ENCODE measurements at places on chromosomes 1 and 21. TPM values are rescaled to one million over a fixed set of nuclear protein-coding genes. Genes with fewer than 3 reads are reported as not detected.

The CKS1B gene
- total RNA-seq, result 283 TPM

The ZNF648 gene
- 1.4 TPM for total RNA-seq

The IRF6 gene
- 7.1 TPM for total RNA-seq

DNA sequence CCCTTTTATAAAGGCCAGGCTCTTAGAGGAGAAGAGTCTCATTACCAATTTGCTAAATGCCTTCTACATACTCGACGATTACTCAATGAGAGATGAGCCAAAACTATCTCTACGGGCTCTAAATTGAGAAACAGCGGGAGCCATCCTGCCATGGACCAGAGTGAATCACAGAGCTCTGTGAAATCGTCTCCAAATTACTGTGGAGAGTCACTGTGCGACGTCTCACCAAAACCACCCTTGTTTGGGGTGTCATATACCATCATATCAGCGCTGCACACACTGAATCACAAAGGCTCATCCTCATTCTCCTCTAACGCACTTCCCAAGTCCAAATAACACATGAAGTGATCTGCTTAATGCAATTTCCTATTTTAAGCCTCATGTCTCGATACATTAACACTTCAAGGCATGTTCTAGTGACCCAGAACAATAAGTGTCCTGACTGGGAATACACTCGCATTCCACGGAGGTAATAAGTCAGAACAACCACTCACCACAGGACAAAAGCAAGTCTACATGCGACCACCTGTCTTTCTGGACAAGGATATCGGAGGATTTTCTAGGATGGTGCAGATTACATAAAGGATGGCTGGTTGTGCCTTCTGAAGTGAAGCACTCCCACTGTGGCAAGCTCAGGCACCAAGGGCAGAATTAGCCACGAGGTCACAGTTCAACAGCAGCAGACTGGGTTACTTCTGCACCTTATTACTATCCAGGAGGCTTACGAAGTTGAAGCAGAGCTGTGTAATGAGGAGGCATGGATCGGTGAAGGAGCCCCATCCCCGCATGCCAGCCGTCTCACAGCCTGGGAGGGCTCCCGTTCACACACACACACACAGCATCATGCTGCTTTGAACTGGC is 44.3 kb downstream of the NID1 start:
- H3K27me3 ChIP-seq, result no peaks in the 10 kb centered on the region
- no peaks in the 10 kb centered on the region for H3K4me1 ChIP-seq
- H3K36me3 ChIP-seq, result no peaks in the 10 kb centered on the region
- H3K4me3 ChIP-seq, result no peak overlapping the region
- DNase-seq, result no peak
- H3K27ac ChIP-seq, result no peak overlapping the region

DNA sequence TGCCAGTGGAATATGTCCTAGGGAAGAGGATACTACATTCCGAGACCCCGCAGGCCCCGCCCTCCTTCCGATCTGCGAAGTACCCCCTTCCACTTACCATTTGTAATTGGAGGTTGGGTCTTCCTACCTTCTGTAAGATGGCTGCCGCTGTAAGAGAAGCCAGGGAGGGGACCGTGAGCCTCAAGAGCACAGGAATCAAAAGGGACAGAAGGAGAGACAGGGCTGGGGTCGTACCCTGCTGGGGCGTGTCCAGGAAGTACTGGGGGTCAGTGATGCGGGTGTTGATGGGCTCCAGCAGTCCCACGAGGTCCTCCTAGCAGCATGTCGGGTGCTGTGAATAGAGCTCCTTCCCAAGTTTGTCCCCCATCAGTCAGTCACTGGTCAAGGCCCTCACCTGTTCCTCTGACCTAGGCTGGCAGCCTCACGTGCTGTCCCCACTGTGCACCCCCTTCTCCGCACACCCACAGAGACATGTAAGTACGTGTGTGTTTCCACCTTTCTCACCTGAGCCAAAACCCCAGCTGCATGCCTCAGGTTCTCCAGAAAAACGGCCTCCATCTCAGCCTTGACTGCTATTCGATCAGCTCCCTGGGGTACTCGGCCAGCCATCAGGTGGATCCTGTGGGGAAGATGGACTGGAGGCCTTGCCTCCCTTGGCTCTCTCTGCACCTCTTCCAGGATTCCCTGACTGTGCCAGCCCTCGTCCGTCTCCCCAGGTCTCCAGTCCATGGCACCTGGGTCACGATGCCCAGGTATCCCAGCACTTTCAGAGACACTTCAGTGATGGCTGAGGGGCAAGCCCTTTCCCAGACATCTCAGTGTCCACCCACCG is 1.8 kb downstream of the HYI start:
- peaks cover 31% of the 10 kb centered on the region for H3K36me3 ChIP-seq
- H3K27ac ChIP-seq, result no peak overlapping the region
- DNase-seq, result no peak
- no peak overlapping the region for H3K4me3 ChIP-seq
- H3K4me1 ChIP-seq, result no peaks in the 10 kb centered on the region

DNA sequence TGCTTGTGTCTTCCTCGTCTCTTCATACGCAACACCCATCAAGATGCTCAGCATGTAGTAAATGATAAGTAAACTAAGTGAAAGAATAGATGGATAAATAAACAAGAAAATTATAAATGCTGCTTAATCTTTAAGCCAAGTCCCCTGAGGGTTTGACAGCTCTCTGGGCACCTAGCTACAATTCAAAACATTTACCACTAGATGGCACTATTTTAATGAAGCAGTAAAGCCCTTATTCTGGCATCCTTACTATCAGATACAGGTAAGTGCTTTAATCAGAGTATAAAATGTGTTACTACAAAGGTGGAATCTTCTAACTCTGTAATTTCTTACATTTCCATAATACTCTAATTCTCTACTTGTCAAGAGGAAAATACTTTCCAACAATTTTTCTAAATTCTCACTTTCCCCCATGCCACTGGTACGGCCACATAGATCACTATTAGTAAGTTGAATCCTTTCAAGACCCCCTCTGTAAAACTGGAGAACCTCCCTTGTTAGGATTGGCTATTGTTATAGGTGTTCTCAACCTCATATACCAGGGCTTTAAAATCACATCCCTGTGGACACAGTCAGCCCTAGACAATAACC is 137.8 kb downstream of the BARHL2 start:
- H3K4me3 ChIP-seq, result no peak overlapping the region
- H3K27me3 ChIP-seq, result no peaks in the 10 kb centered on the region
- no peak for DNase-seq
- H3K4me1 ChIP-seq, result no peaks in the 10 kb centered on the region
- H3K36me3 ChIP-seq, result no peaks in the 10 kb centered on the region

DNA sequence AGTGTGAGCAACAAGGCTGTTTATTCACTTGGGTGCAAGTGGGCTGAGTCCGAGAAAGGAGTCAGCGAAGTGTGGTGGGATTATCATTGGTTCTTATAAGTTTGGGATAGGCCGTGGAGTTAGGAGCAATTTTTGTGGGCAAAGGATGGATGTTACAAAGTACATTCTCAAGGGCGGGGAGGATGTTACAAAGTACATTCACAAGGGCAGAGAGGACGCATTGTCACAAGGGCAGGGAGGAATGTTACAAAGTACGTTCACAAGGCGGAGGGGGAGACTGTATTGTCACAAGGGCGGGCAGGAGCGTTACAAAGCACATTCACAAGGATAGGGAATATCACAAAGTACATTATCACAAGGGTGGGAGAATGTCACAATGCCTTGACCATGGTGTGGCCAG is 5.2 kb upstream of the TMEM183A start:
- H3K27me3 ChIP-seq, result no peaks in the 10 kb centered on the region
- H3K4me3 ChIP-seq, result no peak overlapping the region
- DNase-seq, result no peak
- H3K36me3 ChIP-seq, result no peaks in the 10 kb centered on the region

- DNase-seq, result no peak
- H3K36me3 ChIP-seq, result no peaks in the 10 kb centered on the region
- H3K4me3 ChIP-seq, result no peak overlapping the region
- no peaks in the 10 kb centered on the region for H3K27me3 ChIP-seq
- H3K4me1 ChIP-seq, result peaks cover 2% of the 10 kb centered on the region
Observed at GRCh38 chr1:230144758-230145504, 77.9 kb downstream of the GALNT2 start.

GRCh38 chr1:218971156-218971555 is 202.5 kb upstream of the LYPLAL1 start:
- no peak overlapping the region for H3K27ac ChIP-seq
- H3K4me3 ChIP-seq, result no peak overlapping the region
- H3K27me3 ChIP-seq, result no peaks in the 10 kb centered on the region
- H3K36me3 ChIP-seq, result peaks cover 14% of the 10 kb centered on the region
- no peak for DNase-seq
- H3K4me1 ChIP-seq, result no peaks in the 10 kb centered on the region

DNA sequence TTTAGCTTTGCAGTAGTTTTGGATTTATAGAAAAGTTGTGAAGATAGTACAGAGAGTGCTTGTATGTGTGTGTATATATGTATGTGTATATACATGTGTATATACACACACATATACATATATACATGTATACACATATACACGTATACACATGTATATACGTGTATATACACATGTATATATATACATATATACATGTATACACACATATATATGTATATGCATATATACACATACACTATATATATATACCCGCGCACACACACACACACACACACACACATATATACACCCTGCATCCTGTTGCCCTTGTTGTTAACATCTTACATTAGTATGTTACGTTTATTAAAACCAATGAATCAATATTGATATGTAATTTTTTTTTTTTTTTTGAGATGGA is 24.3 kb downstream of the RPRD2 start:
- H3K27me3 ChIP-seq, result no peaks in the 10 kb centered on the region
- H3K27ac ChIP-seq, result no peak overlapping the region
- H3K36me3 ChIP-seq, result peaks cover 2% of the 10 kb centered on the region
- H3K4me3 ChIP-seq, result no peak overlapping the region

- H3K27ac ChIP-seq, result no peak overlapping the region
- no peaks in the 10 kb centered on the region for H3K27me3 ChIP-seq
- no peaks in the 10 kb centered on the region for H3K36me3 ChIP-seq
- DNase-seq, result no peak
- H3K4me3 ChIP-seq, result no peak overlapping the region
- no peaks in the 10 kb centered on the region for H3K4me1 ChIP-seq
Observed at GRCh38 chr1:207935166-207935583, 24.2 kb upstream of the CD34 start.

- H3K4me3 ChIP-seq, result 0 out of 3 replicates have a peak overlapping the region, but pooled peaks have one; percentile 57
- no peaks in the 10 kb centered on the region for H3K36me3 ChIP-seq
- no peaks in the 10 kb centered on the region for H3K27me3 ChIP-seq
Observed at GRCh38 chr1:234724516-234725176, 114.7 kb upstream of the IRF2BP2 start.

DNA sequence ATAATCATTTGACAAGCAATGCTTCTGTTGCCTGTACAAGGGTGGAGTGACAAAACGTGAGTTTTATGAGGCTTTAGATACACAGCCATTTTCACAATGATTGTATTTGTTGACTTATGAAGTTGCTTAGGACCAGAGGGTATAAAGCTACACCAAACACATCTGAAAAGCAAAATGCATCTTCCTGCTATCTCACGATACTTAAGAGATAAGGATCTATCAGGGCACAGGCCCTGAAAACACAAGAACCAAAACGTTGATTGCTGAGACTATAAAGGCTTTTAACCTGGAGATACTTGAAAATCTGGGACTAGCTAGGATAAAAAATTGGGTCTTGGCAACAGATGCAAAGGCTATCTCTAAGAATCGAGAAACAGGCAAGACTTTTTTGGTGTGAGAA is 115.7 kb downstream of the SLC5A9 start:
- no peak overlapping the region for H3K4me3 ChIP-seq
- no peaks in the 10 kb centered on the region for H3K4me1 ChIP-seq
- H3K36me3 ChIP-seq, result peaks cover 15% of the 10 kb centered on the region
- no peak overlapping the region for H3K27ac ChIP-seq
- no peak for DNase-seq
- no peaks in the 10 kb centered on the region for H3K27me3 ChIP-seq

- H3K4me3 ChIP-seq, result peak overlapping the region; percentile 95
- peak; percentile 56 for DNase-seq
- H3K4me1 ChIP-seq, result no peaks in the 10 kb centered on the region
- H3K36me3 ChIP-seq, result no peaks in the 10 kb centered on the region
Observed at GRCh38 chr1:103106426-103107341, 1.6 kb downstream of the COL11A1 start.

DNA sequence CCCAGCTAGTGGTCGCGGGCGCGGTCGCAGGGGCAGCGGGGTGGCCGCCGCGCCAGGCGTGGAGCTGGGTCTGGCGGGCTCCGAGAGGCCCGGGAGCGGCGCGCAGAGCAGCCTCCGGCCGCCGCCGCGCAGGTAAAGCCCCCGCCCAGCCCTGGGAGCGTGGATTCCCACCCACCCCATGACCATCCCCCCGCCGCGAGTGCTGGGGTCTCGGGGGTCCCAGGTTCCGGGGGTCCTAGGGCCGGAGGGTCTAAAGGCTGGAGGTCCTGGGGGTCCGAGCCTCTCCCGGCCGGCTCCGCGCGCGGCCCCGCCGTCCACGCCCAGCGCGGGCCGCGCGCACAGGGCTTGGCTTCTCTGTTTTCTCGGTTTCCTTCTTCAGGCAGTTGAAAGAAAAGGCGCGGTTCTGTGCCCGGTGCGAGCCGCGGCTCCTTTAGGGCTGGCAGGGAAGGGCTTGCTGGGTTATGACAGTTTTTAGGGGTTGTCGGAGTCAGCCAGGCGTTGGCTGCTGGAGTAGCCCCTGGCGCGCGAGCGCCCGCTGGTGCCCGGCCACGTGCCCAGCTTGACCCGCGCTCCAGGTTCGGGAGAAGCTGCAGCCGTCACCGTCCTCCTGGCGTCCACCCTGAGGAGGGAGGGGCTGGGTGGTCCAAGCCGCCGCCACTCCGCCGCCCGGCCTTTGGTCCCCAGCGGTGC is 359 bp downstream of the LRRC3 start:
- H3K27ac ChIP-seq, result no peak overlapping the region
- H3K4me1 ChIP-seq, result no peaks in the 10 kb centered on the region
- H3K36me3 ChIP-seq, result peaks cover 2% of the 10 kb centered on the region
- peak; percentile 56 for DNase-seq
- H3K4me3 ChIP-seq, result peak overlapping the region; percentile 80

DNA sequence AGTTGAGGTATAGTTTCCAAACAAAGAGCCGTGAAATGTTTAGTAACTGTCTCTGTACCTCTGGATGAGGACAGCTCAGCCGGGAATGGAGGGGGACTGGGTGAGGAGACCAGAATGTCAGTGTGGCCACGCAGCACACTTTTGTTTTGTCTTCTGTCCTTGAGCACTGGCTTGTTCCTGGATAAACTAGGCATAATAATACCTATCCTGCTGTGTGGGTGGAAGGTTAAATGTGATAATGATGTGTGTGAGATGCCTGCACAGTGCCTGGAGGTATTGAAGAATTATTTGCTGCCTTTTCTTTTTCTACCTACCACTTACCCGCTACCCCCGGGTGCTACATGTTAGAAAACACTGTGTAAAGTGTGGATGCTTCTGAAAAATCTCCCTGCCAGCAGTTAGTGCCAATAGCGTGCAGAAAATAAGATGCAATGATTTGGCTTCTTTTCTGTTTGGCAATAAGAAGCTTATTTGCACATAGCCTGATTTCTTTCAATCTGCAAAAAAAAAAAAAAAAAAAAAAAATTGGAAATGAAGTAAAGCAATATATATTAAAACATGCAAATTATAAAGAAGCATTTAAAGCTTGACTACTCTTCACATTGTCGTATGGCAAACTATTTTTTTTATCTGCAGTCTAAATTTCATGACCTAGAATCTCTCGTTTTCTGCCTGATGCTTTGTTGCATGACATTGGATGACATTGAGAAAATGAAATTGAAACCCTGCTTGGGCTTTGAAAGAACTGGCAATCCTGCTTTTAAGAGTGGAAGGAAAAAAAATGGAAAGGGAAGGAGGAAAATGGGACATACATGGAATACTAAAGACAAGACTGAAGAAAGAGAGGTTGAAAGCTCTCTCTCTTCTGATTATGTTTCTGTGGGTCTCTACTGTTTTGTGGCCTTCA is 89.5 kb downstream of the DISC1 start:
- H3K27me3 ChIP-seq, result no peaks in the 10 kb centered on the region
- no peaks in the 10 kb centered on the region for H3K4me1 ChIP-seq
- H3K36me3 ChIP-seq, result no peaks in the 10 kb centered on the region
- H3K4me3 ChIP-seq, result no peak overlapping the region
- H3K27ac ChIP-seq, result no peak overlapping the region

GRCh38 chr21:16928439-16928838 is 584.4 kb upstream of the CXADR start:
- H3K27ac ChIP-seq, result no peak overlapping the region
- no peak for DNase-seq
- H3K4me1 ChIP-seq, result peaks cover 8% of the 10 kb centered on the region
